Activated gamma-delta T cell treated with Interleukin-2 at 50 U/mL for 16 hours (primary cell): ENCODE measurements at places on chromosomes 5 and 9.

DNA sequence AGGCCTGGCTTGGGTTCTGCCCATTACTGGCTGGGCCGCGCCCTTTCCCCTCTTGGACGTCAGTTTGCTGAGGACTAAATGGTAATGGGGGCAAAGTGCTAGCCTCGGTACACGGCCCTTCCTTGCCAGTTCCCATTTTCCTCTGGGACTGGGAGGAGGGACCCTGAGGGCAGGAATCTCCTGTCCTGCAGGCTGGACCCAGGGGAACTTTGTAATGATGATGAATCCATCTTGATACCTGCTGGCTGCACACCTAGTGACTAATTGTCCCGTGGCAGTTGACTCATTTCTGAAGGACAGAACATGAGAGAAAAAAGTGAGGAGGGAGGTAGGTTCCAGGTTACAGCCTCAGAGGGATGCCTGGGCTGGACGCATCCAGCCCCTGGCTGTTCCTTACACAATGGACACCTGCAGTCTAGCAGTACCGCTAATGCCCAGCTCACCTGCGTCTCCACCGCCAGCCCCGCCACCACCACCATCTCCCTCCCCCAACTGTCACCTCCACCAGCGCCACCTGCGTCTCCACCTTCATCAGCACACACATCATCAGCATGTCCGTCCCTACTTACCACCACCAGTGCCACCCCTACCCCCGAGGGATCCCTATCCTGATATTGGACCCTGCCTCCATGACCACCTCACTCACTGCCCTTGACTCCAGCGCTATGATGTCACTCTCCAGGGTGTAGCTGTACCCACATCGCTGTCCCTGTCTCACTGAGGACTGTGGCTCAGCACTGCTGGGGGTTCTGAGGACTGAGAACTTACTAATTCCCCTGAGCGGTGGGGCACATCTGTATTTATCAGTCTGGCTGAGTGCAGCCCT is 4.3 kb downstream of the CDHR2 start:
- DNase-seq: no peak

- DNase-seq: no peak
These were observed 60.2 kb upstream of the SLC25A51 start for GRCh38 chr9:37963936-37964739.

DNA sequence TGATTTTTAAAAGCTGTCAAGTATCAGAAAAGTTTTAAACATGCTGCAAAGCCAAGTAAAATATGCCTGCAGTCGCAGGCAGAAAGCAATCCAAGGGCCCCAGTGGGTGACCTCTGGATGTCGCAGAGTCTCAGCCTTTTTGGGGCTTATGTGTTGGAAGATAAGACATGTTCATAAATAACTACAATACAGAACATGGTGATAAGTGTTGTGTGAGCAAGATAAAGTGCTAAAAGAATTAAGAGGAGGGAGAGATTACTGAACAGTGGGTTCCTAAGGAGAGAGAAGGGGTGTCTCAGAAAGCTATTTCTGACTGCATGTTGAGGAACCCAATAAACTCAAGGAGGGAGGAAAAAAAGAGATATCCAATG is 78.9 kb upstream of the ADRB2 start:
- no peak for DNase-seq

DNA sequence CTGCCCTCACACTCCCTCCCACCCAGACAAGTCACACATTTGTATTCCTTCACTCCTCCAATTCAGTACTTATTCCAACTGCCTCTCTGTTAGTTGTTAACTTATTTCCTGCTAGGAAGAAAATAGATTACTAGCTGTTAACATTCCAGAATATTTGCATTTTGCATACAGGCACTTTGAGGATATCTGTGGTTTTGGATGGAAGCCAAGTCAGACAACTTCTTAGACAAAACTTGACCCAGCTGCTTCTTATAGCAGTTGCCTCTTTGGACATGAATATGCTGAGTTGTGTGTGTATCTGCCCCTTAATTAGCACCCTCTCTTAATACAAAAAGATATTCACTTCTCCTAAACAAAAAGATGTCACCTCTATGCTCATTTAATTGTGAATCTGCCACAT is 1280.6 kb upstream of the ACO1 start:
- no peak for DNase-seq

- DNase-seq: no peak
These were observed 63.7 kb upstream of the RICTOR start for GRCh38 chr5:39137819-39138451.

- DNase-seq: no peak
These were observed 14.7 kb upstream of the LCP2 start for GRCh38 chr5:170312301-170312595.

DNA sequence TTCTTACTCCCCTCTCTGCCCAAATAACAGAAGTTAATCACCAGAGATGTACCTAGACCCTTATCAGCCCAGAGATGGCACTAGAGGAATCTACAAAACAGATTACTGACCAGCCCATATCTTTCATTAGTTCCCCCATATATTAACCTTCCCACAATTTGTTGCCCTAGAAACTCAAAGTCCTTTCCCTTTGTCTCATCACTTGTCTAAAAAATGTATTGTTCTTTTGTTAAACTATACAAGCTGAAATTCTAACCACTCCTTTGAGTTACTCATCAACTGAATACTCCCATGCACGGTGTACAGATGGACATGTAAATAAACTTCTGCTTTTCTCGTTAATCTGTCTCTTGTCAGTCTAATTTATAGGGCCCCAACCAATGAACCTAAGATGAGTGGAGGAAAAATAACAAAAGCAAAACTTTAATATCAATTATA is 130.9 kb downstream of the CCDC192 start:
- DNase-seq: no peak

DNA sequence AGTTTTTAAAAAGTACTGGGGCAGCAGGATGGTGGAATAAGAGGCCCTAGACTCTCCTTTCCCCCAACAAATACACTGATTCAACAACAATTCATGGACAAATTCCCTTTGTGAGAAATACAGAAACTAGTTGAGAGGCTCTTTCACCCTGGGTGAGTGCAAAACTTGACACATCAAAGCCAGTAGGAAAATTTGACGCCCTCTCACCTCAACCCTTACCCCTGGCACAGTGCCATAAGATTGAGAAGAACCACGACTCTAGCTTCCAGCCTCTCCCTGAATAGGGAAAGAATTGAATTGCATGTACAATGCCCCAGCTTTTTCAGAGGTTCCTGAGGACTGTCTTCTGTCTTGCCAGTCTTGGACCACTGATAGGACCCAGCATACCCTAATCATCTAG is 12.3 kb downstream of the KIF4B start:
- no peak for DNase-seq

DNA sequence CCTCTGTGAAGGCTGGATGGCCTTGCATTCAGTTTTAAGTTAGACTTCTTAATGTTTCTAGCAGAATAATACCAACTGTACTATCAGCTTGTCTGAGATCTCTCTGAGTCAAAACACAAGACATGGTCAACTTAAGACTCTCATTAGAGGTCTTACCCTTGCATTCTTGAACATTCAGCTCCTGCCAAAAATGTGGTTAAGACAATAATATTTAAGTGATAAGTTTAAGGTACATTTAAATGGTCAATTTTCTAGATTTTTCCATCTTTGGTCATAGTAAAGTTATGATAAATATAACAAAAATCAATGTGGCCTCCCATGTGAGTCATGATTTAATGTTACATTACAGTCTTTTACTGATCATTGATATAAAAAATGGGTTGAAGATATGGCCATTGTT is 75.0 kb downstream of the NR2F1 start:
- no peak for DNase-seq

DNA sequence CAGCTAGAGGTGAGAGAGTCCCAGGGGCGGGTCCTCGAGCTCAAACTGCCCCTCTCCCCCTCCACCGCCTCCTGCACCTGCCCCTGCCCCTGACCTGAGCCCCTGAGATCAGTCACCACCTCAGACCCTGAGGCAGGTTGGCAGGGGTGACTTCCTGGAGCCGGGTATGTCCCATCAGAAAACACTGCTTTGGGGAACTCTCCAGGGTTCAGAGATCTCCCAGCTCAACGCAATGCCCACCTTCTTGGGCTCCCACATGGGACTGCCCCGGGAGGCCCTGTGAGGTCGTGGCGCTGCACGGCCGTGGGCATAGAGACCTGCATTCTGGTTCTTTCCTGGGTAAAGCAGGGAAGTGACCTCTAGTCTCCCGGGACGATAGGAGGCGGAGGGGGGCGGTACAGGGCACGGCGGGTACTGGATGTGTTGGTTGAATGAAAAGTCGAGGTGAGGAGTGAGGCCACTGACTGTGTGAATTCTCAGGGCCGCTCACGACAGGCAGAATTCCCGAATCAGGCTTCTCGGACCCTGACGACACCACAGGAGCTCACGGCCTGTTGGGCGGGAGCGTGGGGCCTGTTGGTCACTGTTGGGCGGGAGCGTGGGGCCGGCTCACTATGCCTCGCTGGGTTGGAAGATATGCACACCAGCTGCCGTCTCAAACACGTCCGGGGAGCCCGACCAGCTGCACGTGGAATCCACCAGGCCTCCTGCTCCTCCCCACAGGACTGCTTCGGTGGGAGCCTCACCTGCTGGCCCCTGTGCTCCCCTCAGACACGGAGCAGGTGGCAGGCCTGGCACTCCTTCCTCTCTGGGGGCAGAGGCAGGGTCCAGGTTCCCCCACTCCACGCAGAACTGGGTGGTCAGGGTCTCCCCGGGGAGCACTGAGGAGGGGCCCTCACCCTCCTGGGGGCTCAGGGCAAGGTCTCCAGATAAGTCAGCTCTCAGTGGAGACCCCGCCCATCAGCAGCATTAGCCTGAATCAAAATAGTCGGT is 178.0 kb upstream of the PPP1R26 start:
- no peak for DNase-seq

DNA sequence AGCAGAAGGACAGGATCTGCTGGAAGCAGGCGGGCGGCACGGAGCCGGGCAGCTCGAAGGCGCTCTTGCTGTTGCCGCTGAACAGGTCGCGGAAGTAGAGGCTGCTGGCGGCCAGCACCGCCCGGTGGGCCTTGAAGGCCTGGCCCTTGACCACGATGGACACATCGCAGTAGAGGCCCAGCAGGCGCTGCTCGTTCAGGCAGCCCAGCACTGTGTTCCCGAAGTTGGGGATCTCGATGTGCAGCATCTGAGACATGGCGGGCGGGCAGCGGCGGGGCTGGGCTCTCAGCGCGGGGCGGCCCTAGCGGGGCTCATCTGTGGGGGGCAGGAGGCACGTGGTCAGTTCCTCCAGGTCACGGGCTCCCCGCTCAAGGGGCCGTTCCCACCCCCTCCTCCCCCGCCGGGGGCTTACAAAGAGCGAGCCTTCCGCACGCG is 44.8 kb downstream of the NACC2 start:
- DNase-seq: no peak

DNA sequence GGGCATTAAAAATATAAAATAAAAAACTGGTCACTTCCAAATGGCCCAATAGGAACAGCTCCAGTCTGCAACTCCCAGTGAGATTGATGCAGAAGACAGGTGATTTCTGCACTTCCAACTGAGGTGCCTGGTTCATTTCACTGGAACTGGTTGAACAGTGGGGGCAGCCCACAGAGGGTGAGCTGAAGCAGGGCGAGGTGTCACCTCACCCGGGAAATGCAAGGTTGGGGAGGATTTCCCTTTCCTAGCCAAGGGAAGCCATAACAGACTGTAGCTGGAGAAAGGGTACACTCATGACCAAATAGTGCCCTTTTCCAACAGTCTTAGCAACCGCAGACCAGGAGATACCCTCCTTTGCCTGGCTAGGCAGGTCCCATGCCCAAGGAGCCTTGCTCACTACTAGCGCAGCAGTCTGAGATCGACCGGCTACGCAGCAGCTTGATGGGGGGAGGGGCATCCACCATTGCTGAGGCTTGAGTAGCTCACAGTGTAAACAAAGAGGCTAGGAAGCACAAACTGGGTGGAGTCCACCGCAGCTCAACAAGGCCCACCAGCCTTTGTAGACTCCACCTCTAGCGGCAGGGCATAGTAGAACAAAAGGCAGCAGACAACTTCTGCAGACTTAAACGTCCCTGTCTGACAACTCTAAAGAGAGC is 12.7 kb downstream of the RLN1 start:
- DNase-seq: peak; percentile 61

GRCh38 chr5:38105231-38105570 is 153.2 kb upstream of the EGFLAM start:
- no peak for DNase-seq

GRCh38 chr5:113047733-113048652 is 71.4 kb downstream of the DCP2 start:
- DNase-seq: no peak

GRCh38 chr5:62653001-62653863 is 74.6 kb downstream of the LRRC70 start:
- no peak for DNase-seq

- DNase-seq: no peak
These were observed 54.6 kb downstream of the MARCHF3 start for GRCh38 chr5:126975796-126976195.

DNA sequence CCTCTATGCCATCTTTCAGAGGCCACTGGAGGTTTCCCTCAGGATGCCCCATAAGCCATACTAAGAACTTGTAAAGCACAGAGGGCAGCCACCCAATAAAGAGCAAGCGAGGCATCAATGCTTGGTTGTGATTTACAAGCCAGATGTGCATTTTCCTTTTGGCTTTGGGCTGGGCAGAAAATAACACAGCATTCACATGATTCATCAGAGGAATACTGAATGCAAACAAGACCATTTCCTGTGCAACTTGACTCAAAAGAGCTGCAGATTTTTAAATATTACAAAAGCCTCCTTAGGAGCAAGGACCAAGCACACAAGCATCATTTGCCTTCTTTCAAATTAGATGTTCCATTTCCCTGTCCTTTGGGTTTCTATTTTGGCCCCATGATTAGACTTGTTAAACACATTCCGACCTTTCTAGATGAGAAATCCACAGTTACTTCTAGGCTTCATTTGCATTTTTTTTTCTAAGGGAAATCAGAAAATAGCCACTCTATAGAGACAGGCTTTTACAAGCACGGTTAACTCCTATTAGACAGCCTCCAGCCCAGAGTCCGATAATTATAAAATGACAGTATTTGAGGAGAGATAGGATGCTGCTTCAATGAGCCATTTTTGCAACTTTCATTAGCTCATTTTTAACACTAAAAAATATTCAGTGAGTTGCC is 207.8 kb downstream of the SEMA5A start:
- no peak for DNase-seq

- DNase-seq: no peak
These were observed 28.5 kb upstream of the PHF24 start for GRCh38 chr9:34929506-34930102.

GRCh38 chr5:149409268-149409948 is 30.3 kb upstream of the IL17B start:
- no peak for DNase-seq

DNA sequence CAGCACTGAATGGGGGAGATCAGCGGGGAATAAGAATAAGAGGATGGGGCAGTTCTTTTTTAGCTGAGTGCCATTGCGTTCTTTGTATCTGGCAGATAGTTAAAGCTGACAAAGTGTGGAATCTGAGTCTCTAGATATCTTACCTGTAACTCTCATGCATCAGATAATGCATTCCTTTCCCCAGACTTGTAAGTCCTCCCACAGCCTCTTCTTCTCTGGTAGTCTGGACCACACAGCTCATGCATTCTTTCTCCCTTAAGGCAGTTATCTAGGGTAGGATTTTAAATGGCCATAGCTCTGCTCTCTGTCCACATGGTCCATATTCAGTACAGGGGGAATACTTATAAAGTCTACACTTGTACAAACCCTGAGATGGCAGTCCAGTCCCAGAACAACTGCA is 54.0 kb upstream of the FGF10 start:
- DNase-seq: no peak

- DNase-seq: no peak
These were observed 15.3 kb upstream of the SYNPO start for GRCh38 chr5:150625164-150625535.

- no peak for DNase-seq
These were observed 486.4 kb upstream of the ZNF608 start for GRCh38 chr5:125232779-125233230.
